Pons (tissue), 1 donor: ENCODE measurements at places on chromosomes 5 and 9.

GRCh38 chr5:89123581-89123980, 240.6 kb upstream of the MEF2C start:
- DNase-seq = no peak

DNA sequence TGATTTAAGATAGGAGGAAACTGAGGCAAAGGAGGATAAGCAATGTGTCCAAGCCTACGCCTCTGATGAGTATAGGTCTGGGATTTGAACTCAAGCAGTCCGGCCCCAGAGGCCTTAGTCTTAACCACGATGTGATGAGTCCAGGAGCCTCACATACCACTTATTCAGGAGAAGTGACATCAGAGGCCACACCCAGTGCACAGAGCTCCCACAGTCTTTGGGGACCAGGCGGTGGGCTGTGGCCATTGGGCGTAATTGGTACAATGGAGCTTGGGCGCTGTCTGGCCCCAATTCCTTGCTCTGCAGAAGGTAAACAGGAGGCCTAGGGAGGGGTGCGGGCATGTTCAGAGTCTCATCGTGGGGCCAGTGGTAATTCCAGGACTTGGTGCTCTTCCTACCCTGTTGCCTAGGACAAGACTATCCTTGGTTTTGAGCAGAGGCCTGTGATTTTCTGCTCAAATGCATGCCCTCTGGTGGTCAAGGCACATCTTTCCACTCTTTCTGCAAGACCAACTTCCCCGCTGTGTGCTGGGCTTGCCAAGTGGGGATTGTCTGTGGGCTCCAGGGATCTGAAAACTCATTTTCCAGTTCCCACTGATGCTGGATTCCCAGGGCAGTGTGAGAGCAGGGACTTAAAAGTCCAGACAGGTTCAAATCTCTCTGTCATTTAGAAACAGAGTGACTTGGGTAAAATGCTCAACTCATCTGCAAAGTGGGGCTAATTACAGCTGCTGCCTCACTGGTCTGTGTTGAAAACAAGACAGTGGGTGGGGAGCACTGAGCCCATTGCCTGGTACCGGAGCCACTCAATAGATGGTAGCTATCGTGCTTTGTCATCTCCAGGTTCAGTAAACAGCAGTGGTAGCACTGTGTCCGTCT, 15.8 kb downstream of the NDST1 start:
- DNase-seq = peak; percentile 93

GRCh38 chr5:125560476-125561225, 814.2 kb upstream of the ZNF608 start:
- no peak for DNase-seq

GRCh38 chr5:73867345-73868335, 241.6 kb downstream of the ARHGEF28 start:
- no peak for DNase-seq

DNA sequence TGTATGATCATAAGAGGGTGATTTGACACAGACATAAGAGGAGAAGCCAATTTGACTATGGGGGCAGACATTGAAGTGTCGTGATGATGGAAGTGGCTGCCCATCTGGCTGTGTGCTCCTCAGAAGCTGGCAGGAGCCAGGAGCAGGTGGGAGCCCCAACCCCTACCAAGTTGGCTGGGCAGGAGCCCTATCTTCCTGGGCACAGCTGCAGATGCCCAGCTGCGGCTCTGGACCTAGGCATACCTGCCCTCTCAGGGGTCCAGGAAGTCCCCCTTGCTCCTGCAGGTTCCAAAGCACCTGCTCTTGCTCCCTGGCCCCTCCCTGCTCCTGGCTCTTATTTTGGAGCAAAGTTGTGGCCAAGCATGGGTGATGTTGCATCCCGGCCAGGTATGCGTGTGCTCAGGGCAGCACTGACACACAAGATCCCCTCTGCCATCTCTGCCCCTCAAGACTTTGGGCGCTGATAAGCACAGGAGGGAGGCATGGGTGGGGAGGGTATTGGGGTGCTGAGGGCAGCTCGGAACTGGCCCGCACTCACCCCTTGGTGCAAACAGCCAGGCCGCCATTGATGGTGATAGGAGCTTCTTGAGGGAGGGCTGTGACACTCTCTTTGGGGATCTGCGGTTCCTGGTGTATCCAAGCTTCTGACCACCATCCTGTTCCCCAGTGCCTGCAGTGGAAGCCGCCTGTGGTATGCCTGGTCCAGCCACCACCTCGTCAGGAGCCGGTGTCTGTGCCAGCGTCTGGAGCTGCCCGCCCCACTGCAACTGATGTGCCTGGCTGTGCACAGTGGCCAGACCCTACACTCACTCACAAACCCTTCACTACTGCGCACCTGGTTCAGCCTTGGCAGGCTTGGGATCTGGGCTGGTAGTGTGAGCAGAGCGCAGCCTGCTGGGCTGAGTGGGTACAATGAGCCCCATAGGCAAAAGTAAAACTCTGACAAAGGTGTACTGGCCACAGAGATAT, 230.9 kb downstream of the CDH9 start:
- no peak for DNase-seq

GRCh38 chr5:172853355-172853975, 19.4 kb downstream of the ERGIC1 start:
- DNase-seq = no peak

DNA sequence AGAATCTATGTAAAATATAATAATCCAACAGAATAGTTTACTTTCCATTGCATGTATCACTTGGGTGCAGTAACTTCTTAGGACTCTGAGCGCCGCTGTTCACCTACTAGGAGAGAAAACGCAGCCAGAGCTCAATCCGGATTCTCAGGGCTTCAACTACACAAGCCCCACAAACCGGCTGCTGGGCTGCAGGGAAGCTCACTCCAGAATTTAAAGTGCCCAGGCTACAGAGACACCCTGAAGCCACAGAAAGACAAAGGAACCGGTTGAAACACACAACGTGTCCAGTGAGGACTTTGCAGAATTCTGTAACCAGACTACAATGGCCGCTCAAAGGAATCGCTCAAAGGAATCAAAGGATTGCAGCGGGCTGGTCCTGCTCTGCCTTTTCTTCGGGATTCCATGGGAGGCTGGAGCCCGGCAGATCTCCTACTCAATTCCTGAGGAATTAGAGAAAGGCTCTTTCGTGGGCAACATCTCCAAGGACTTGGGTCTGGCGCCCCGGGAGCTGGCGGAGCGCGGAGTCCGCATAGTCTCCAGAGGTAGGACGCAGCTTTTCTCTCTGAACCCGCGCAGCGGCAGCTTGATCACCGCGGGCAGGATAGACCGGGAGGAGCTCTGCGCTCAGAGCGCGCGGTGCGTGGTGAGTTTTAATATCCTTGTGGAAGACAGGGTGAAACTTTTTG, at the start of gene PCDHGA10:
TSS of gene PCDHGA10 (plus strand) at position 134 of the 686 bp plus-strand sequence. CDS start at position 323, 189 bp downstream.
- peak; percentile 12 for DNase-seq

DNA sequence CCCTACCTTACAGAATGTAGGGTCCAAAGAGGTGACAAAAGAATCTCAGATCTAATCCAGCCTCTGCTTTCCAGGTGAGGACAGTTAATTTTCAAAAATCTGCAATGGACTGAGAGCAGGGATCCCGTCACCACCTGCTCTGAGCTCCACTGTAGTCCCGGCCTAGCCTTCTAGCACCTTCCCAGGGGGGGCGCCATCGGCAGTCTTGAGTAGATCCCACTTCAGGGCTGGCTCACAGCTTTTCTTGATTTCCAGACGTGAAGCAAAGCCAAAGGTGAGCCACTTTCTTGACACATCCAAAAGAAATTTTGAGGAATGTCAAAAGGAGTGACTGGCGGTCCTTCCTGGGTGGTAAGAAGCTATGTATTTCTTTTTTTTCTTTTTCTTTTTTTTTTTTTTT, 114.1 kb downstream of the SYK start:
- no peak for DNase-seq

DNA sequence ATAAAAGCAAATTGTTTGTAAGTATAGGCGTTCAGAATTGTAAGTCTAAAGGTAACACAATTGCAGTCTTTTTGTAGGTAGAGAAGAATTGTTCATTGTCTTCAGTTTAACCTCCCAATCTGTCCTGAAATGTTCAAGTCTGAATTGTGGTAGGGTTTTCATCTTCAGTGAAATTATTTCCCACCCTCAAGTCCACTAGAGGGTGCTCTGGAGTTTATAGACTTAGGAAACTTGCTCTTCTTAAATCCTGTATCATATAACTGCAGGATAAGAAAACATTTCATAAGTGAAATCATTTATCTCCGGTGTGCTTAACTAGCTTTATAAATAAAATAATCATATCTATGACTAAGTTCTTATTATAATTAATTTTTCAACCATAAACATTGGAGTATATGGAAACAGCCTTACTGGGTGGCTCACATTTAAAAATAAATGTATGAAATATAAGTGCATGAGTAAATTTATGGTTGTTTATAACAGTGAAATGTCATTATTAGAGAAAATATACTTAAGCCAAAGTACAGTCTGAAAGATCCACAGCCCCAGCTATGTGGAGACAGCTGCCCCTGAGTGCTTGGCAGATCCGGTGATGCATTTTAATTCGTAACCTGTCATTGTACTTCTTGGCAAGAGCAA, 182.4 kb upstream of the OTULINL start:
- DNase-seq = peak; percentile 79

- DNase-seq = no peak
These were observed 600 bp downstream of the ERCC6L2 start for GRCh38 chr9:95876138-95876444.

GRCh38 chr5:157900644-157901043, 41.7 kb upstream of the CLINT1 start:
- DNase-seq = no peak

GRCh38 chr9:36728651-36729520, 156.2 kb downstream of the MELK start:
- peak; percentile 38 for DNase-seq

DNA sequence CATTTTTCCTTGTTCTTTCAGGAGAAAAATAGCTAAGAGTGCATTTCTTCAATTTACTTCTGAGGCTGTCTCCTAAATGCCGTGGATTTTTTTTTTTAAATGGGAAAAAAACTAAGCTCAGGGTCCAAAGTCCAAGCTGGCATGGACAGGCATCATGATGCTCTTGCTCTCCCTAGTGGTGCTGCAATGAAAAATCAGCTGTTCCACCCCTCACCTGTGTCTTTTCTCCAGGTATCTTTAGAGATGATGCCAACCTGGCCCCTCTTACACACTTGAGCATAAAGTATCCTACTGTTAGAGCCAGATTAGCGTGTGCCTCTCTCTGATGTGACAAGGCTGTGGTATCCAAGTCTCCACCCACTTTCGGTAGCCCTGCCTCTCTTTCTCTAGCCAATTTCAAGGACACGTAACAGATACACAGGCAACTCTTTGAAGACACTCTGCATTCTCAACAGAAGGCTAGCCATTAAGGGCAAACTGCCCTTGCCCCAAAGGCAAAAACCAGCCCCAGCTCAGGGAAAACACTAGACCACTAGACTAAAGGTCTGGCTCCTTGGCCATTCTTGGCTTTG, 208.8 kb downstream of the SAXO1 start:
- peak; percentile 9 for DNase-seq

DNA sequence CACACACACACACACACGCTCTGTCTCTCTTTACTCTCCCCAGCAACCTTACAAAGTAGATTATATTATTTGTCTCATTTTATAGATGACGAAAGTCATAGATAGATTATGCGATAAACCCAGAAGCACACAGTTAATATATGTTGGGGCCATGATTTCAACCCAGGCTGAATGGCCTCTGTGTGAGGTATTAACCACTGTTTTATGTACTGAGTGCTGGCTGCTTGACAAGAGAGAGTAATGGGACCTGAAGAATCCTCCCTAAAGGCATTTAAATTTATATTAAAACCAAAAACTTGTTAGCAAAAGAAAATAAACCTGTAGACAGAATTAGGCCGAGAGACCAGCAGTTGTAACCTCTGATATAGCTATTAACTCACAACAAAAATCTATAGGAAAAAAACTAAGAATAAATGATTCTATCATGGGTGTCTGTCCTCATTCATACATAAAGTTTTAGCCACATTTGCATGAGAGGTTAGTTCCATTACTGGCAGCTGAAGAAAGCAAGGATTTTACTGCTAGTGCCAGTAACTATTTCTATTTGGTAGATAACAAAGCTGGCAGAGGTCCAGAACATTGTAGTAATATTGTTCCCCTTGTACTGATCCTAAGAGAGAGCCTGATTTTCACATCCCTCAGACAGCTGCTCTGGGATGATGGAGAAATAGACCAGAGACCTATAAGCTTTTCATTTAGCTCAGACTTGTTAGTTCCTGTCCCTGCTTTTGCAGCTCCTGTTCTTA, 250.9 kb downstream of the ADGRV1 start:
- no peak for DNase-seq

- DNase-seq = no peak
These were observed 38.7 kb downstream of the CDC42SE2 start for GRCh38 chr5:131302506-131302905.
